Testis (tissue), 5 donors: ENCODE measurements at places on chromosomes 7 and 10.

DNA sequence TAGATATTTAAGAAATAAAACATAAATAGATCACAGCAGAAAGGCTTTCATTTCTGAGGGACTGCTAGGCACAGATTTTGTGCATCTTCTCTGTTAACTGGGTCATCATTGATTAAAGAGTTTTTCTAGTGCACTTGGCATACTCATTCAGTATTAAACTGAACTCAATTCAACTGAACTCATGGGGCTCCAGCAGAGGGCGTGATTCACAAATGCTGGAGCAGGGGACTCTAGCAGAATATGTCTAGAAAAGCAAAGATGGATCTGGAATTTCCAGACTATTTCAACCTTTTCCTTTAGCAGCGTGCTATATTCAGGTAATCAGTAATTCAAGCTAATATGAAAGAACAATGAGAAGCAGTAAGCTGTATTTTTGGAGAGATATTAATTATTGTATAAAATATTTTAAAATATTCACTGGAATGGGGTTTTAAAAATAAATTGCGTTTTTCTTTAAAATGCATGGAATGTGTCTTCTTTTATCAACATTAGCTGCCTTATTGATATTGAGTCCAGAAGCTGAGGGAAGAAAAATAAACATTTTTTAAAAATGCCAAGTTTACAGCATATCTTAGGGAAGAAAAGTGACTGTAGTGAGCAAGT is 296.8 kb upstream of the CACNA2D1 start:
- DNase-seq, result peak; percentile 77

- no peak for DNase-seq
These were observed 6.7 kb downstream of the TWIST1 start for GRCh38 chr7:19110776-19111175.

DNA sequence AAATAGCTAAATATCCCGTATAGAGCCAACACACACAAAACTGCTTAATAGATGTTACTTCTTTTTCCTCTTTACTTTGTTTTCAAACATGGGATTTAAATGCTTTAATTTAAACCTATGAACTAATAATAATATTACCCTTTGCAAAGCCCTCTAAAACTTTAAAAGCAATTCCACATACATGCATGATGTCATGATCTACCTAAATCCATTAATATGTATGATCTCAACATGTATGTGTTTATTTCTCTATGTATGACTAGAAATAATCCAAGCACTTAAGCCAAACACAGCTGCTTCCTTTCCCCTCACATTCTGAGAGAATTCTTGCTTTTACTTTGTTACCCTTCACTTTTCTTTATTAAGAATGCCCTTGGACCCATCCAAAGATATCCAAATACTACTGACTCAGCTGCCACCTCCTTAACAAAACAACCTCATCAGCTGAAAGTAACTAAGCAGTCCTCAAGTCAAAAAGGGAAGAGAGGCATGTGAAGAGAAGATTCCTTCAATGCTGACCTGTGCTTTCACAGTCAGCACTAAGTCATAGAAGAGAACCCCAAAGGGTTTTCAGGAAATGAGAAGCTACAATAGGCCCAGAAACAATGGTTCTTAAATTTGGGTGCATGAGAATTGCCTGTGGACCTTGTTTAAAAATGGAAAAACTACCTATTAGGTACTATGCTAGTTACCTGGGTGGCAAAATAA is 266.4 kb upstream of the LRGUK start:
- DNase-seq, result no peak

DNA sequence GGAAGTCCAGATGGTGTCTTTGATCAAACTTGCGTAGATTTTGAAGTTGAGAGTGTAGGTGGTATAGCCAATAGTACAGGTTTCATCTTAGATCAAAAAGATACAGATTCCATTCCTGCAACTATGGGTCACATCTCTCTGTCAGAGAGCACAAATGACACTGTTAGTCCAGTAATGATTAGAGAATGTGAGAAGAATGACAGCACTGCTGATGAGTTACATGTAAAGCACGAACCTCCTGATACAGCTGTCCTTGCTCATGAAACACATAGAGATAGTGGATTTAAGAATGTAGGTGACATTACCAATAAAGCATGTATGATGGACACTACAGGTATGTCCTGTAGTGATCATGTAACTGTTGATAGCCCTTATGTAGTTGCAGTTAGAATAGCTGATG is 59.1 kb downstream of the LOXL4 start:
- DNase-seq, result no peak

DNA sequence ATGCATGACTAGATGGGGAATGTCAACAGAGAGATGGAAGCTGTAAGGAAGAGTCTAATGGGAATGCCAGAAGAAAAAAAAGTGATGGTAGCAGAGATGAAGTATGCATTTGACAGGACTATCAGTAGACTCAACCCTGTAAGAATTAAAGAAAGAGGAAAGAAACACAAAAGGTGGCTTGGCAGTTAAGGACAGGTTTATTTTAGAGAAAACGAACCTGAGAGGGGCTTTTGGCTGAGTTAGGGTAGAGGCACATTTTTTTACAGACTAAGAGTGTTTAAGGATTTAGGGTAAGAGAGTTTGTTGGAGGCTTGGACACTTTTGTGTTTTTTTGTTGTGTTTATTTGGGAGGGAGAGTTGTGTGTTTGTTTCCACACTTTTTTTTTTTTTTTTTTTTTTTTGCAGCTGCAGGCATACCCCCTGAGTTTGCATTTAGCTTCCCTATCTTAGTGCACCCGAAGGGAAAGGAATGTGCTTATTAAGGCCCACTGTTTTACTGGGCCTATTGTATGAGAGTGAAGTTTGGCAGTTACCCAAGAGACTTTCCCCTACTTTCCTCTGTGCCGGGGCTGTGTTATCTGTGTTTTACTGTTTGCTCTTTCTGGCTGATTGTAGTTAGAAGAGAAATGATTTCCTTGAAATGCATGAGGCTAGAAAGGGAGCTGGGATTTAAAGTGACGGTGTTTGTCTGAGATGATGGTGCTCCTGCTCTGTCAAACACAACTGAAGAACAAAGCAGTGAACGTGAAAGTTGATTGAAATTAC is 32.0 kb downstream of the NPVF start:
- peak; percentile 36 for DNase-seq
